WTC11 (cell line): ENCODE measurements at places on chromosomes 2 and 18.
A peak's percentile ranks its signal among the peaks of the same experiment; 100 is the strongest.

- peak; percentile 70 for DNase-seq
Measured at GRCh38 chr2:69518841-69519240, 81.6 kb upstream of the NFU1 start.

DNA sequence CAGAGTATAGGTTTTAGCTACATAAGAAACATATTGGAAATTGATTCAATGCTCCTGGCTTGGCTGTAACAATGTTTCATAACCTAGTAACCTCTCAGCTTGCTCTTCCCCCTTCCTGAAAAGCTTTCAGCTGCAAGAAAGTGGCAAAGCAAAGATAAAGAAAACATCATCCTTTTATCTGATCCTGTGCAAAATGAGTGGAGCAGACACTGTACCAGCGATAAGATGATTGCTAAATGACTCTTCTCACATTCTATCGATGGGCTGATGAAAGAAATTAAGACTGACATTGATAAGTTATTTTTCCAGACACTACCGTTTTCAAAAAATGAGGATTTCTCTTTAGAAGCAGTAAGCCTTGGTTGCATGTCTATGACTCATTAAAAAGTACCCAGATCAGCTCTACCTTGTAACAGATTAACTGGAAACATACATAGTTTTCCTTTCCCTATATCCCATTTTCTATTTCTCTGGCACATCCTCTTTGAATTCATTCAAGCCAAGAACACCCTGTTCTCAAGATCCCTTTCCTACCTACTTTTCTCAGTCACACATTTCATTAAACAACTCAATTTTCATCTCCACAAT, 87.1 kb upstream of the LYPD1 start:
- DNase-seq: no peak

- no peak for DNase-seq
Measured at GRCh38 chr18:35029770-35030169, 11.4 kb upstream of the MAPRE2 start.

GRCh38 chr2:30038419-30038818, 108.4 kb upstream of the YPEL5 start:
- DNase-seq: no peak
